ENCODE measurements at places on chromosomes 6 and 20. TPM values are rescaled to one million over a fixed set of nuclear protein-coding genes. Genes with fewer than 3 reads are reported as not detected.

The COL12A1 gene
- total RNA-seq, result 21.0 TPM

DNA sequence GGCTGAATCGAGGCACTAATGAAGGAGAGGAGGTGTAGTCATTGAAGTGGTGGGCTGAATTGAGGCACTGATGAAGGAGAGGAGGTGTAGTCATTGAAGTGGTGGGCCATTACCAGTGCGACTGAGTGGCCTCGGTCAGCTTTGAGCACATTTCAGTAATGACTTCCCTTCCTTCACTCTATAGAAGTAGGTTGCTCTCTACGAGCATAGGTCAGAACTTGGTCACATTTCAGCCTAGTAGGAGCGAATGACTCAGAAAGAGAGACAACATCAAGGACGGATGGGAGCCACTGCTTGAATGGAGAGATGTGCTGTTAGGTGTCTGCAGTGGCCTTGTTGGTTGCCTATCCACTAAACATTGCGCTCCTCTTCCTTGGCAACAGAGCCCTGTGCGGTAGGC lies 39.5 kb downstream of the ZDHHC14 start:
- no peaks in the 10 kb centered on the region for H3K4me1 ChIP-seq
- no peaks in the 10 kb centered on the region for H3K27me3 ChIP-seq
- DNase-seq, result no peak
- H3K27ac ChIP-seq, result no peak overlapping the region
- no peak overlapping the region for H3K4me3 ChIP-seq
- no peaks in the 10 kb centered on the region for H3K36me3 ChIP-seq

DNA sequence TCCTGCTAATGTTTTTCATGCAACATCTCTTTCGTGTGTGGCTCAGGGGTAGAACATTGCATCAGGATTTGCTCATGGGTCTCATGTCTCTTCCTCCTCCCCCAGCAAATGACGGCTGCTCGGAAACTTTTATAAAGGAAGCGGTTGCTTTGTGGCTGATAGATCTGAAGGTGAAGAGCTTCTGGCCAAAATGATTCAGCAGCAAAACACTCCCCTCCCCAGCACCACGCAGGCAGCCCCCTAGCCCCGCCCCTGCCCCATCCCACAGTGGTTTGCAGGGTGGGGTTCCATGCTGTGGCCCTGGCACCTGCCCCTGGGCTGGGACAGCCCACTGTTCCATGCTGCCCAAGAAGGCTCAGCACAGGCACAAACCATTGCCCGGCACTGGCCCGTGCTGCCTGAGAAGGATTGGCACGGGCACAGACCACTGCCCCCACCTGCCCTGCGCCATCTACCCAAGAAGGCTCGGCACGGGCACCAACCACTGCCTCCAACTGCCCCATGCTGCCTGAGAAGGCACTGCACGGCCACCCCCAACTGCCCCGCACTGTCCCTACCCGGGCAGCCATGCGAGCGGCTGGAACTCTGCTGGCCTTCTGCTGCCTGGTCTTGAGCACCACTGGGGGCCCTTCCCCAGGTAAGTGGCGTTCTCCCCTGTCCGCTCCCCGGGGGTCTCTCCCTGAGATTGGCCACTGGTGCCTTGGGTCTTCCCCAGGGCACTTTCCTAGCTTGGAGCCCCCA lies at the start of gene CST7:
TSS of gene CST7 (plus strand) at position 331 of the 741 bp plus-strand sequence. CDS start at position 568, 237 bp downstream.
- H3K27ac ChIP-seq, result no peak within 1 kb of the TSS
- H3K4me1 ChIP-seq, result no peaks in the 10 kb centered on the region
- peak; percentile 39 for DNase-seq

The ARMH2 gene
- not detected for total RNA-seq

- no peak overlapping the region for H3K4me3 ChIP-seq
- no peaks in the 10 kb centered on the region for H3K4me1 ChIP-seq
- H3K27me3 ChIP-seq, result no peaks in the 10 kb centered on the region
- H3K36me3 ChIP-seq, result peaks cover 13% of the 10 kb centered on the region
Observed at GRCh38 chr6:157640746-157641451, 182.1 kb upstream of the SNX9 start.

GRCh38 chr6:168852376-168852884 lies 401.2 kb downstream of the THBS2 start:
- no peaks in the 10 kb centered on the region for H3K27me3 ChIP-seq
- H3K4me1 ChIP-seq, result no peaks in the 10 kb centered on the region
- H3K4me3 ChIP-seq, result peak overlapping the region; percentile 27
- no peaks in the 10 kb centered on the region for H3K36me3 ChIP-seq

The F13A1 gene
- total RNA-seq, result 188 TPM

GRCh38 chr6:104486035-104486434 lies 373.7 kb downstream of the HACE1 start:
- no peak overlapping the region for H3K27ac ChIP-seq
- H3K36me3 ChIP-seq, result no peaks in the 10 kb centered on the region
- peaks cover 5% of the 10 kb centered on the region for H3K27me3 ChIP-seq
- H3K4me1 ChIP-seq, result no peaks in the 10 kb centered on the region
